Activated naive CD8-positive, alpha-beta T cell treated with anti-CD3 and anti-CD28 coated beads, Interleukin-2, amount 50 U/mL, for 16 hours (primary cell): ENCODE measurements at places on chromosomes 3 and 15.

GRCh38 chr15:50113187-50113505, 5.9 kb downstream of the ATP8B4 start:
- no peak for DNase-seq

- DNase-seq, result no peak
Observed at GRCh38 chr3:88930611-88931010, 176.8 kb upstream of the EPHA3 start.

- no peak for DNase-seq
Observed at GRCh38 chr3:5155241-5155640, 32.3 kb upstream of the EDEM1 start.

- DNase-seq, result no peak
Observed at GRCh38 chr15:47304656-47305055, 412.6 kb upstream of the SEMA6D start.

DNA sequence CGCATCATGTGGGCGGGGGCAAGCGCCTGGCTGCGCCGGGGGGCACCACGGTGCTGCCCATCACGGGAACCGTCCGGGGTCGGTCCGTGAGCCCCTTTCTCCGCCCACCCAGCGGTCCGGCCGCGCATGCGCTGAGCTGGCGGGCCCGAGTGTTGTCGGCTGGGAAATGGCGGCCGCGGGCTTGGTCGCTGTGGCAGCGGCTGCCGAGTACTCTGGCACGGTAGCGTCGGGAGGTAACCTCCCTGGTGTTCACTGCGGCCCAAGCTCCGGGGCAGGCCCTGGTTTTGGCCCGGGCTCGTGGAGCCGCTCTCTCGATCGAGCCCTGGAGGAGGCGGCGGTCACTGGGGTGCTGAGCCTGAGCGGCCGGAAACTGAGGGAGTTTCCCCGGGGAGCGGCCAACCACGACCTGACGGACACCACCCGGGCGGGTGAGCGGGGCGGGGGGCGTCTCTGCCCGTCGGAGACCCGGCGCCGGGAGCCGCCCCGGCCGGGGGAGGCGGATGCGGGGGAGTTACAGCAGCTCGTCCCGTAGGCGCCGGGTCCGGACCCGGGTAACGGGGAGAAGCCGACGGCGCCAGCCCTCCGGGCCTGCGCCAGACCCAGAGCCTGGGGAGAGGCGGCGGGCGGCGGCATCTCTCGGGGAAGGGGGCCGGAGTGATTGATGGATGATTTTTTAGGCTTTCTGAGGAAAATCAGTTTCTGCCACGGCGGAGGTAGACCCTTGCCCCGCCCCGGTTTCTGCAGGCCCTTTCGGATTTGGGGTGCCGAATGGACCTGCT, at the start of gene LRCH3:
Gene LRCH3, plus strand, starts transcription at position 142 of the 779 bp plus-strand sequence. Its CDS starts 25 bp downstream, at position 167.
- peak; percentile 63 for DNase-seq

DNA sequence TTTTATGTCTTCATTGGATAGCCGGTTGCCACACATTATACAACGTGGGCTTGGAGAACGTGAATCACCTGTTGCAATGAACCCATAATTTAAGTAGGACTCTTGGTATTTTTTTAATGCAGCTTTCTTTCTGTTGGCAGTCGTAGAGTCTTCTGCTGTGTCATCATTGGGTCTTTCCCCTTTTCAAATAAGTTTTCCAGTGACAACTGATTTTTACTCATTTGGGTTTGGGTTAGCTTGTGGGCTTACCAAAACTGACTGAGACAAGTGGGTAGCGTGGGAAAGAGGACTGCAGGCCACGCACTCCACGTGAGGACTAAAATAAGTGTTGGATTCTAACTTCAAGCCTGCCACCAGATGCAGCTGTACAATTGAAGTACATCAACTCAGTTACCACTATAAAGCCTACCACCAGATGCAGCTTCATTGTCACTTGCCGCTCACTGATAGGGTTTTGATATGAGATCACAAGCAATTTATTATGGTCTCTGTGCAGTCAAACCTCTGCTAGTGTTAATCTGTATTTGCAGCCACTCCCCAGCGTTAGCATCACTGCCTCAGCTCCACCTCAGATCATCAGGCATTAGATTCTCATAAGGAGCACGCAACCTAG, 6.4 kb upstream of the CAPN7 start:
- DNase-seq, result no peak

DNA sequence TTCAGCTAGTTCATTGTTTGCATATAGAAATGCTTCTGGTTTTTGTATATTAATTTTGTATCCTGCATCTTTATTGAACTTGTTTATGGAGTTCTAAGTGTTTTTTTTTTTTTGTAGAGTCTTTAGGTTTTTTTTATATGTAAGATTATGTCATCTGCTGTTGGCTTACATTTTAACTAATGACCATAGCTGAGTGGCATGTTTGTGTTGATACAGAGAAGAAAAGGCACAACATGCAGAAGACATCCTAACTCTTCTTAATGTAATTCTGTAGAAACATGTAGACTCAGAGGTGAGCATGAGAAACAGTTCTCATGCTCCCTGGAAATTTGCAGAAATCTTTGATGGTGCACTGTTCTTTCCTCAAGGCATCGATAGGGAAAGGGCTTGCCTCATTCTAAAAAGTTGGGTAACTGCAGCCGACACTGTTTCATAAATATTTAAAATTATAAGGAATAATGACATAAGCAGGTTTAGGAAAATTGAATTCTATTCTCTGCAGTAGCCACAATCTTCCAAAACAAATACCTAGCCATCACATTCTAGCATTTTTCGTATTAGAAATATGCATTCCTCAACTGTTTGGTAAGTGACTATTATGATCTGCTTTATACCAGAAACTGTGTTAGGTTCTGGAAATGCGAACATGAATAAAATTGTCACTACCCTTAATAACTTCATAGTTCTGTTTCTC, 499.6 kb upstream of the KCNMB2 start:
- DNase-seq, result no peak

- no peak for DNase-seq
Observed at GRCh38 chr3:2839876-2840275, 270.3 kb downstream of the IL5RA start.

DNA sequence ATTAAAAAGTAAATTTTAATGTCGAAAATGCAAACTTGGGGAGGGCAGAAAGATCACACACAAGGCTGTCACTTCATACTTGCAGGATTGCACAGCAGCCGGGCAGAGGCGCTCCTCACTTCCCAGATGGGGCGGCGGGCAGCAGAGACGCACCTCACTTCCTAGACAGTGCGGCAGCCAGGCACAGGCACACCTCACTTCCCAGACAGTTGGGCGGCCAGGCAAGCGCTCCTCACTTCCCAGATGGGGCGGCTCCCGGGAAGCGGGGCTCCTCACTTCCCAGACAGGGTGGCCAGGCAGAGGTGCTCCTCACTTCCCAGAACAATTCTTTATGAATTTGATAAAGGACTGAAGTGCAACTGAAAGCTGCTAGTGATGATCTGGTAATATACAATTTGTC, 21.2 kb downstream of the RLBP1 start:
- DNase-seq, result no peak
